Dermis microvascular lymphatic vessel endothelial cell (primary cell): ENCODE measurements at places on chromosomes 12 and 14.

DNA sequence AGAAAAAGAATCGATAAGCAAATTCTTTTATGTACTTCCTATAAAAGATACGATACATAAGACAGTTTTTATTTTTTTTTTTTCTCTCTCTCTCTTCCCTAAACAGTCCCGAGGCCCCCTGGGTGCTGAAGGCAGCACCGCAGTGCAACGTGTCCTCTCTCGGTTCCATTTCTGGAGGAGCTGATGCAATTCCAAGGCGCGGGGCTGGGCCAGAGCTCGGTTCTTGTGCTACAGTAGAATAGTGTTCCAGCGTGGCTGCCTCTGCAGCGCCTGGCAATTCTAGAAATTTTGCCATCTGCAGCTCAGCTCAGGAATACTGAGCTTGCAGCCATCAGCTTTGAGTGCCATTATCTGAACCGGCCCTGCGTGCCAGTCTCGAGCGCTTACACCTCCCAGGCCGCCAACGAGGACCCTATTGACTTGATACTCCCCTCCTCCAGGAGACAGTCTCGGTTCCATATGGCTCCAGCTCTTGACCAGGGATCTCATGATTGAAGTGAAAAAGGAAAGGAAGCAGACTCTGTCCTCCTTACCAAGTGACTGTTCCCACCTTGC is 630 bp downstream of the ALDH1L2 start:
- DNase-seq, result no peak

GRCh38 chr14:35766700-35767082 is 42.4 kb downstream of the RALGAPA1 start:
- no peak for DNase-seq

- DNase-seq, result no peak
These were observed 2.7 kb upstream of the SLCO1A2 start for GRCh38 chr12:21337453-21337852.

- no peak for DNase-seq
These were observed 7.0 kb downstream of the PYGL start for GRCh38 chr14:50937325-50937724.

DNA sequence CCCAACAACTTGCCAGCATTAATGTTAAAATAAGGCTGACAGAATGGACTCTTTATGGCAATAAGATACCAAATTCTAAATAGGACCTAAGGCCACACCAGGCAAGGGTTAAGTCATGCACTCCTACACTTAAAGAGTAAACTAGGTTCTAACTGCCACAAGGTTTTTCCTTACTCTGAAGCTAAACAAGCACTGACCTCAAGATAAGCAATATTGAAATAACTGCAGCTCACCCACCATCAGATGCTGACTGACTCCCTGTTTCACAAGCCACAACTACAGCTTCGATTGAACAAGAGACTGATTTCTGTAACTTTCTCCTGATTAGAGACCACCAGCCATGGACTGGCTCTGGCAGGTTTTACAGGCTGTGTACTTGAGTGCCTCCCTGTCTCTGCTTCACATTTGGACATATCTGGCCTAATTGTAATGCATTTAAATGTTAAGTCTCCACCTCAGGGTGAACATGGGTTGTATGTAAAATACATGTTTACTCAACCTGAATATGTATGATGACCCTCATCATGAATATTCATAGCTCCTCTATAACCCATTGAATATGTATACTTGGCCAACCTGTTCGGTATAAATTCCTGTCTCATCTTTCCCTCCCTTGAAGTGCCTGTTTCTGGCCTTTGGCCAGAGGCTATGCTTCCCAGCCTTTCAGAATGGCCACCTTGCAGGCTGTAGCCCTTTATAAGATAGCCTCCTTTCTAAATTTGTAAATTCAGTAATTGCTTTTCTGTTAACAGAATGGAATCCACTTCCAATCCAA is 70.5 kb upstream of the DAAM1 start:
- DNase-seq, result no peak

DNA sequence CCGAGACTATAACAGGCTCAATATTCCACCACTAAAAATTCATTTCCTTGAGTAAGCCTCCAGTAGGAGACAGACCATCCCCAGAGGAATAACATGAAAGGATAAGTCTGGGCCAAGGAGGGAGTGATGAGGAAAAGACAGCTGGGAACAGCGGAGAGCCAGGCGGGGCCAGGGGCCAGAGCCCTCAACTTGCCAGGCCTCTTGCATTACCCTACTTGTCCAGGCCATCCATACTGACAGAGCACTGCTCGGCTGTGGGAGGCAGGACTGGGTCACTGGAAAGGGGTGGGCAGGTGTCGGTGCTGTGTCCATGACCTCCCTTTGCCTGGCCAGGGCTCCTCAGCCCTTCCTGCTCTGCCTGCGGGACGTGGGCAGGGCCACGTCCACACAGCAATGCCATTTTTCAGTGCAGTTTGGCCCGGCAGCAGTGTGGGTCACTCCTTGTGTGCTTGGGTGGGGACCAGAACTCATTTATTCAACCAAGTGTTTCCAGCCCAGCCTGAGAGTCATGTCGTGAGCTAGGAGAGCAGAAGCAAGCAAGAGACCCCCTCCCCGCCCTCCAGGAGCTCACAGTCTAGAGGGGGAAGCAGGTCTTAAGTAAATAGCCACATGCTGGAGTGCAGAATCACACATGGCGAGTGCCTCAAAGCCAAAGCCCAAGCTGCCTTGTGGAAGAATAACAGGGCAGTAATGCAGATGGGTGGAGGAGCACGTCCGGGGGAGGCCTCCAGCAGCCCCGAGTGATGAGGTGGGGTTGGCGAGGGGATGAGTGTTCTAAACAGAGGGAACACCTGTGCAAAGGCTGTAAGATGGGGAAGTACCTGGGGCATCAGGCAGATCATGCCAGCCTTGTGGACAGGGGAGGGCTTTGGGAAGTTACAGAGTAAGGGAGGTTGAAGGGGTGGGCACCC is 8.9 kb upstream of the FAIM2 start:
- no peak for DNase-seq

GRCh38 chr14:105415481-105416428 is 3.9 kb upstream of the MTA1 start:
- DNase-seq, result no peak
